Central memory CD4-positive, alpha-beta T cell (primary cell): ENCODE measurements at places on chromosomes 13 and 19.
A peak's percentile ranks its signal among the peaks of the same experiment; 100 is the strongest.

DNA sequence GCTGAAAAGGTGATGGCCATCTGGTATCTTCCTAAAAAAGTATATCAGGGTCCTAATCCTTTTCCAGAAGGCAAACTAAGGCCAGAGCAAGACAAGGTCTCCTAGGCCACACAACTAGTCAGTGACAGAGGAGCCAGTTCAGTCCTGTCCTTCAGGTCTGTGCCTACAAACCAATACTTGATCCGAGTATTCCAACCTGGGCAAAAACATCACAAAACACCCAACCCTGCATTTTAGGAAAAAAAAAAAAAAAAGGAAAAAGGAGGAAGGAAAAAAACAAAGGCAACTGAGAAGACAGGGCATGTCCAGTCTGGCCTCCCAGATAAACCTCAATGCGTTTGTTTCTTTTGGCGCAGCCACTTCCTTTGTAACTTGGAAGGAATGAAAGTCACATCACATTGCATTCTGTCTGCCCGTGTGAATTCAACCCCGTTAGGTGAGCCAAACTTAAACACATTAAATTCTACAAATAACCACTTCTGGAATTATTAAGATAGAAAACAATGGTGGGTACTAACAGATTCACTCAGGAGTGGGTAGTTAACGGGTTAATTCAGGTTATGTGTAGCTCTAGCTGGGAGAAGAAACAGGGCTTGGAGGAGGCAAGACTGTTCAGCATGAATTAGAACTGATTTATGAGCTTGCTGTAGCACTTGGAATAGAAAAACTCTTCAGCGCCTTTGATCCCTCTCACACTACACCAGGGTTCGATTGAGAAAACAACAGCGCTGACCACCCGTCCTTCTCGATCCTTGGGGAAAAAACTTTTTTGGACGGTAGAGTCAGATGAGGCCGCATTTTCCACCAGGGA lies 43.0 kb upstream of the HNRNPA1L2 start:
- no peak for DNase-seq

GRCh38 chr13:30681843-30682242 lies 53.5 kb upstream of the ALOX5AP start:
- DNase-seq, result no peak

- DNase-seq, result no peak
Observed at GRCh38 chr13:34241332-34241731, 423.4 kb downstream of the RFC3 start.

DNA sequence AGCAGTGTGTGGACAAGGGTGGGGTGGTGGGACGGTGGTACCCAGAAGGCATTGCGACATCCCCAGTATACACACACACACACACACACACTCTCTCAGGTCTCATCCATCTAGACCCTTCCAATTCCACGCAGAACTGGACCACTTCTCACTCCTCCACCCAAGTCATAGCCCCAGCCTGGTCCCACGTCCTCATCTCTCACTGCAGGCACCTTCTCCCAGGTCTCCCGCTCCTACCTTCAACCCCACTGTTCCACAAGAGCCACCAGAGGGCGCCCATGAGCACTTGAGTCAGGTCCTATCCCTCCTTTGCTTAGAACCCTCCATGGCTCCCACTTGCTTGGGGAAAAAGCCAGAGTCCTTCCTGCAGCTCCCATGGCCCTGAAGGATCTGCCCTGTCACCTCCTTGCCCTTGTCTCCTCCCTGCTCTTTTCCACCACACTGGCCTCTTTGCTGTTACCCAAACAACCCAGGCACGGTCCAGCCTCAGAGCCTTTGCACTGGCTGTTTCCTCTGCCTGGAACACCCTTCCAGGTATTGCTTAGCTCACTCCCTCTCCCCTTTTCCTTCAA lies 62.6 kb downstream of the IER2 start:
- DNase-seq, result peak; percentile 57

- no peak for DNase-seq
Observed at GRCh38 chr13:77579959-77580358, 44.5 kb downstream of the SCEL start.

DNA sequence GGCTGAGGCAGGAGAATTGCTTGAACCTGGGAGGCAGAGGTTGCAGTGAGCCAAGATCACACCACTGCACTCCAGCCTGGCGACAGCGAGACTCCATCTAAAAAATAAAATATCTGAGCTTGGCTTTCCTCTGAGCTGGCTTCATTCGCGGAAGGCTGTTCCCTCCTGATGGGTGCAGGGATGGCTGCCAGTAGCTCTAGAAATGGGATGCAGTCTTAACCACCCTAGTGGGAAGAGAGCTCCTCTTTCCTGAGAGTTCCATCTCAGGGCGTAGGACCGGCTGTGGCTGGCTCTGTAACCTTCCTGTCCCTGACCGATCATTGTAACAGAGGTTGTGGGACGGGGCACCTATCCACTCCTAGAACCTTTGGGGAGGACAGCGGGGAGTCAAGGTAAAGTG lies 32.4 kb downstream of the PPP1R37 start:
- no peak for DNase-seq

DNA sequence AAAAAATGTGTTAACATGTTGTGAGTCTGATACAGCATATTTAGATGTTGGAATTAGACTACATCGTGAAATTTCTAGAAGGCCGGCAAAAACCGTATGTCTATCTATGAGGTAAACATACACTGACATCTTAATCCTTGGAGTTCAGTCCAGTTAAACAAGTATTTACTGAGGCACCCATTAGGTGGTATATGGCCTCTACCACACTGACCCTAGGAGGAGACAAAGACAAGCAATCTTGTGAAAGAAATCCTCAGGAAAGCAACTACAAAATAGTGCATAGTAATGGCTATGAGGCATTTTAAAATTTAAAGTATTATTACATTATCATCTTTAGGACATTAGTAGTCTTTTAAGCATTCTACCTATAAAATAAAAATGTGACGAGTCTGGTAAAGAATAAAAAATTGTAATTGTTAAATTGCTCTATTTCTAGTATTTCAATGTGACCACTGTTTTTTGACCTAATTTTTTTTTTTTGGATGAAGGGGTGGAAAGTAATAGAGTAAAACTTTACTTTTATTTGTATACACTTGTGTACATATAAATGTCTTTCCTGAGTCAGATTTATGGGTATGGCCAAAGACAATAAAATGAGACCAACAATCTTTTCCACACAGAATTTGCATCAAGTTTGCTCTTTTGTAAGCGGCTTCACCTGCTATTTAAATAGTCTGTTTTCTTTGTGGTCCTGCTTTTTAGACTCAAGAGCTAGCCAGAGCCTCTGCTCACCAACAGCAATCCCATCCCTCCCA lies 50.5 kb downstream of the KATNAL1 start:
- DNase-seq, result no peak

- no peak for DNase-seq
Observed at GRCh38 chr13:100645382-100645781, 29.2 kb downstream of the TMTC4 start.

DNA sequence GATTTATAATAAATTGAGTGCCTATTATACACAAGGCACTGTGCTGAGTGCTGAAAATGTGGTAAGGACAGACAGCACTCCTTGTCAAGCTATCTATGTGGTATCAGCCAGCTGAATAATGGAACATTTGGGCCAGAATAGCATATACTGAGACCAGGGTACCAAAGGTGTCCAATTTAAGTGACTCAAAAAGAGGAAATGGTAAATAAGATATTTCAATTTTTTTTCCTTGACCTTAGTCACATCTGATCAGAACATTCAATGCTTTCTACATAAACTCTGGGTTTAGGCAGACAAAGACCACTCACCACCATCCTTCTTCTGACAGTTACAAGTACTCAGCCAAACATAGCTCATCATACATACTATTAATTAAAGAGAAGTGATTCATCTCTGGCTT lies 43.2 kb downstream of the RCBTB2 start:
- no peak for DNase-seq

- DNase-seq, result no peak
Observed at GRCh38 chr13:33307843-33308242, 22.3 kb upstream of the STARD13 start.

DNA sequence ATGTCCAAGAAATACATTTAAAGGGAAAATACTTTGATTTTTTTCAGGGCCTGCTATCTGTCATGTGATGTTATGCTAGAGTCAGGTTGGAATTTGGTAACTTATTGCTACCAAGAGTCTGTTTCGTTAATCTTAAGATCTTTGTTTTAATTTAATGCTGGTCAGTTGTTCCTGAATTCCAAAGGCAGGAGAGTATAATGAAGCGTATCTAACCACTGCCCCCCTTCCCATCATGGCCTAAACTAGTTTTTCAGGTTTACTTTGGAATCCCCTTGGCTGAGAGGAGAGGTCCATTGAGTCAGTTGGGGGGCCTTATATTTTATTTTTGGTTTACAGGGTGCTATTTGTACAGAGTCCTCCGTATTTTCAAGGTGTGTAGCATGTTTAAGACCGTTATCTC lies 116.3 kb upstream of the SLC7A1 start:
- no peak for DNase-seq

DNA sequence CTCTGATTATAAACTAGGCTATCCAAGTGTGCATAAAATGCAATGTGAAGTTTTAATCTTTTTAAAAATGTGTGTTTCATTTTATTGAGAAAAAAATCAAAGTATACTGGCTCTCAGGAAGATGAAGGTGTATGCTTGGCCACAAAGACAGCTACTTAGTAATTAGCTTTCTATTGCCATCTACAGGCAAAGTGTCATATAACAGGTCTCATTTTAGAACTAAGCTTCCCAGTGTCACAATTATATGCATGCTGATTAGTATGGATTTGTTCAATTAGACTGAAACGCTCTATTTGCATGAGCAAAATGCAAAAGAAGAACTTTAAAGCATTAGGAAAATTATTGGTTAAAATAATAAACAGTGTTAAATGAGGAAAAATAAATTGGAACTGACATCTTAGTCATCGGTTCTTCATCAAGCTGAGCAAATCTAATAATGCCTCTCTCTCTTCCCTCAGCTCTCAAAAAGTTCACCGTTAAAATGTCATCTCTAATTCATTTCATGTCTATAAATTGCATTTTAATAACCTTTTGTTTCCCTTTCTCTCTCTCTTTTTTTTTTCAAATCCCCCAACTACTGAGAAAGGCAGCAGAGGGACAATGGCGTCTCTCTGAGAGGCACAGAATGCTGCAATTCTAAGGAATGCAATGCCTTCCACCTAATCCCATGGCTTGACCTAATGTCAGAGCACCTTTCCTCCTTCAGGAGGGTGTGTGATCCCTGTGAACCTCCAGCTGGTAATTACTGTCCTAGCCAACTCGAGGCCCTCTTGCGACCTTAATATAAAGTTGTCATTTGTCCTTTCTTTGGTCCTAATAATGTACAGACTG lies 313.1 kb upstream of the MAB21L1 start:
- no peak for DNase-seq

GRCh38 chr19:14886032-14886431 lies at the start of gene OR7A17:
Gene OR7A17 (minus strand): TSS chr19:14886132. CDS start chr19:14881355, 4,777 bp downstream.
- no peak for DNase-seq

GRCh38 chr19:51887522-51888498 lies at the start of gene ZNF577:
Gene ZNF577 (minus strand): TSS chr19:51887951. CDS start chr19:51880382, 7,569 bp downstream.
- DNase-seq, result peak; percentile 79

GRCh38 chr19:50368649-50369570 lies 3.5 kb upstream of the NAPSA start:
- DNase-seq, result peak; percentile 69

GRCh38 chr13:39494006-39494405 lies 109.0 kb downstream of the LHFPL6 start:
- DNase-seq, result no peak

DNA sequence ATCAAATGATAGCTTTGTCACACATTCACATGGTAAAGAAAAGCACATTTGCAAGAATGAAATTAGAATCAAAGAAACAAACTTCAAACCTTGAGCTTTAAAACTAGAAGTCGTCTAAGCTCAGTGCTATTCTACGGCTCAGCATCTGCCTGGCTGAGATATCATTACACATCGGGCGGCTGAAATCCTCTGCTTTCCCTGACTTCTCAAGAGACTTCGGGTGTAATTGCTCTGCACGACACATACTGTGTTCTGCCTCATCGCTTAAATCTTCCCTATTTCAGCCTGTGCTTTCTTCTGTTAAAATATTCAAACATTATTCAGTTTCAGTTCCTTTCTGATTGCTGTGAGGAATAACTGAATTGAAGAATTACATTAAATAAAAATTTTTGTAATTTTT lies 265.3 kb downstream of the NALCN start:
- no peak for DNase-seq
